ENCODE measurements at places on chromosomes 7 and 10. TPM values are rescaled to one million over a fixed set of nuclear protein-coding genes. Genes with fewer than 3 reads are reported as not detected.

Gene UNC5B
- 0.09 TPM for total RNA-seq

DNA sequence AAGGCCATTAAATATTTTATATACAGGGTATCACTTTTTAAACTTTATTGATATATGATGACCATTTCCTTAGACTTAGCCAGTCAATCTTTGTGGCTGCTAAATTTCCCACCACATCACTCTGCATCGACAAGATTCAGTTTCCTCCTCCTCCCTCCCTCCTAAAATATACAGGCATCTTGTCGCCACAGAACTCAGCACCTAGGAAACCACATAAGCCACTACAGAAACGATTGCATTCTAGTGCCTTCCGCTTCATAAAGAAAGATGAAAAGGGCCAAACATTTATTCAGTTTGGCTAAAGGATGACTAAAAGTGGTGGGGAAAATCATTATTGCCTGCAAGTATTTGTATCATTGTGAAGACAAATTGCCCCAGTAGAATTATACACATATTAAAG is 30.7 kb downstream of the ERCC6 start:
- H3K27ac ChIP-seq: no peak overlapping the region
- DNase-seq: no peak
- peaks cover 9% of the 10 kb centered on the region for H3K36me3 ChIP-seq
- H3K27me3 ChIP-seq: no peaks in the 10 kb centered on the region
- no peak overlapping the region for H3K4me3 ChIP-seq

Gene MRPS24
- total RNA-seq: 35.7 TPM

- peaks cover 7% of the 10 kb centered on the region for H3K4me1 ChIP-seq
- H3K27ac ChIP-seq: no peak overlapping the region
- peak; percentile 53 for DNase-seq
- peaks cover 6% of the 10 kb centered on the region for H3K27me3 ChIP-seq
- no peaks in the 10 kb centered on the region for H3K36me3 ChIP-seq
- no peak overlapping the region for H3K4me3 ChIP-seq
Observed at GRCh38 chr7:108459922-108460551, 3.8 kb upstream of the NRCAM start.

DNA sequence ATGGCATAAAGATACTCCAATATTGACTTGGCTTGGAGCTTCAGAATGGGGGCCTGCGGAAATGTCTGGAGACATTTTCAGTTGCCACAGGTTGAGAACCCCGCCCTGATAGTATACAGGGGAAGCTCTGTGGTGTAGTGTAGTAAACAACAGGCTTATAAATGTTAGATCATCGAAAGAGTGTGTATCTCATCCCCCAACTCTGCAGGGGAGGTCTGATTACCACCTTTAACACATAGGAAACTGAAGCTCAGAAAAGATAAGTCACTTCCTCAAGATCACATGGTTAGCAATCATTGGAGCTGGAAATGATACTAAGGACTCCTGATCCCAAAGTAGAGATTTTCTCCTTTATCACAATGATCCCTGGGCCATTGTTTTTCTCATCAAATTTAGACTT is 144.5 kb upstream of the BMPER start:
- no peak overlapping the region for H3K27ac ChIP-seq
- H3K27me3 ChIP-seq: no peaks in the 10 kb centered on the region
- H3K4me1 ChIP-seq: no peaks in the 10 kb centered on the region

DNA sequence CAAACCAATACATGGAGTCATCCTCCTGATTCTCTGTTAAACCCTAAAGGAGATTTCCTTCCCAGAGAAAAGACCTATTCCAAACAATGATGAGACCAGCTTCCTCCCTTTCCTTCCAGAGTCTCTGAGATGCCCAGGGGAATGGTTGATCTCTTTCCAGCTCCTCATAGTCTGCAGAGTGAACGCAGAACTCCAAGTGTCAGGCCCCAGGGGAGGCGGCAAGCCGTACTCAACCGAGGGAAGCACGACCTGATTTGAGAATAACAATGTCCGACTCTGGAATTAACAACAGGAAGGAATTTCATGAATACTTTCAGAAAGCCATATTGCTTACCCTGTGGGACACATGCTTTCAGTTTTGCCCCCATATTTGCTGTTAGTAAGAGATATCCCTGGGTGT is 241.7 kb upstream of the GLI3 start:
- DNase-seq: no peak

DNA sequence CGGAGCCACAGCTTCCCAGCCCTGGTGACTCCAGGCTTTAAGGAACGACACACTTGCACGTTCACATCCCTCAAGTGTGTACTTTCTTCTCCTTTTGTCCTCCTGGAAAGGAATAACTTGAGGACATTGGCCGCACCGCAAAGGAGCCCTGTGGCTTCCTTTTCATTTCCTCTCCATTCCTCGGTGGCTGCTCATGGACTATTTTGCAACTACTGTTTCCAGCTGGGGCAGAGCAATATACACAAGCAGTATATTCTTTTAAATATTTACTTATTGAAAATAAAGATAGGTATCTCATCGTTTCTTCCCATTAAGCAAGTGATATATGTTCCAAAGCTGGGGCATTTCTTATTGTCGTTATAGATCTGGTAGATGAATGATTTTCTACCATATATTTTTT is 97.2 kb upstream of the LYZL1 start:
- H3K27me3 ChIP-seq: no peaks in the 10 kb centered on the region
- no peaks in the 10 kb centered on the region for H3K4me1 ChIP-seq
- no peaks in the 10 kb centered on the region for H3K36me3 ChIP-seq
- no peak overlapping the region for H3K27ac ChIP-seq
- no peak overlapping the region for H3K4me3 ChIP-seq

DNA sequence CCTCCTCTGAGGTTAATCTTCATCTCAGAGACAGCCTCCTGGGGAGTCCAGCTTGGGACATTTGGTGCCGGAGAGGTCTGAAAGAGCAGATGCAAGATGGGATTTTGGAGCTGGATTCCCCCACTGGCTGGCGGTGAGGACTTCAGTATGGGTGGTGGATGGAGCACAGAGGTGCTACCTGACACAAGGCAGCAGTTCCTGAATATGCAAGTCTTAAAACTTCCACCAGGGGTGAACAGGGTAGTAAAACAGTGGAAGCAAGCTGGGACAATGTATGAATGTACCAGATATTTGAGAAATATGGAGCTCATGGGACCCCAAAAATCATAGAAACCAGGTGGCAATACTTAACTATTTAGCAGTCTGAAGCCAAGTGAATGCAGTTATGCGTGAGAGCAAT is 4.8 kb upstream of the TAF3 start:
- H3K4me1 ChIP-seq: peaks cover 7% of the 10 kb centered on the region
- no peak for DNase-seq
- peaks cover 2% of the 10 kb centered on the region for H3K36me3 ChIP-seq
- no peak overlapping the region for H3K4me3 ChIP-seq
- no peak overlapping the region for H3K27ac ChIP-seq

Gene NRF1
- total RNA-seq: 43.5 TPM

DNA sequence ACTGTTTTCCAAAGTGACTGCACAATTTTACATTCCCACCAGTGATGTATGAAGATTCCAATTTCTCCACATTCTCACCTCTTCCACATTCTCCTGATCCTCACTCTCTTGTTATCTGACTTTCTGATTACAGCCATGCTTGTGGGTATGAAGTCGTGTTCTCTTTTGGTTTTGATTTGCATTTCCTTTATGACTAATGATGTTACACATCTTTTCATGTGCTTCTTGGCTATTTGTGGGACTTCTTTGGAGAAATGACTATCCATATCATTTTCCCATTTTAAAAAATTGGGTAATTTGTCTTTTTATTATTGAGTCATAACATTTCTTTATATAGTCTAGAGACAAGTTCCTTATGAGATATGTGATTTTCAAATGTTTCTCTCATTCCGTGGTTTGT is 10.5 kb upstream of the GIMAP8 start:
- H3K4me1 ChIP-seq: peaks cover 11% of the 10 kb centered on the region
- H3K27ac ChIP-seq: no peak overlapping the region
- H3K36me3 ChIP-seq: no peaks in the 10 kb centered on the region
- no peak overlapping the region for H3K4me3 ChIP-seq
- no peak for DNase-seq

DNA sequence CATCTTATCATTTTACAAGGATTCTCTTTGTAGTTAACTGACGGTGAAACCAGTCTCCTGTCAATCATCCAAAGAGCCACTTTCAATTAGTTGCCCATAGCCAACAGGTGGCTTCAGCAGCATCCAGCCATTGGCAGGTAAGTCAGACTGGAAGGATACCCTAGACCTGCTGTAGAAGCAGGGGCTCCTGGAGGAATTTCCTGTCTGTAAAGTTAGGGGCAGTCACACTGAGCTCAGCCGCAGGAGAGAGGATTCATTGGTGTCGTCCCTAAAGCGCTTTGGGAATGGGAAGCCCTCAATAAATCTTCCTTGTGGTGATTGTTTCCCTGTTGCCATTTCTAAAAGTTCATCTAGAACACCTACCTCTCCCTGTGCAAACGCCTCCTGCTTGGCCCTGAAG is 140.4 kb downstream of the CELF2 start:
- no peak for DNase-seq
- H3K4me1 ChIP-seq: peaks cover 66% of the 10 kb centered on the region
- H3K27ac ChIP-seq: no peak overlapping the region
- H3K4me3 ChIP-seq: no peak overlapping the region
- H3K36me3 ChIP-seq: no peaks in the 10 kb centered on the region

- DNase-seq: no peak
- no peak overlapping the region for H3K27ac ChIP-seq
- H3K4me1 ChIP-seq: no peaks in the 10 kb centered on the region
- no peak overlapping the region for H3K4me3 ChIP-seq
- no peaks in the 10 kb centered on the region for H3K27me3 ChIP-seq
Observed at GRCh38 chr7:22413211-22413610, 56.3 kb upstream of the RAPGEF5 start.

GRCh38 chr7:141490474-141490873 is 60.7 kb upstream of the AGK start:
- no peaks in the 10 kb centered on the region for H3K36me3 ChIP-seq
- no peak for DNase-seq
- H3K27me3 ChIP-seq: no peaks in the 10 kb centered on the region
- no peak overlapping the region for H3K4me3 ChIP-seq
- H3K4me1 ChIP-seq: no peaks in the 10 kb centered on the region

GRCh38 chr10:44006771-44007170 is 358.1 kb upstream of the ZNF32 start:
- no peaks in the 10 kb centered on the region for H3K36me3 ChIP-seq
- H3K27me3 ChIP-seq: no peaks in the 10 kb centered on the region
- H3K4me1 ChIP-seq: no peaks in the 10 kb centered on the region

DNA sequence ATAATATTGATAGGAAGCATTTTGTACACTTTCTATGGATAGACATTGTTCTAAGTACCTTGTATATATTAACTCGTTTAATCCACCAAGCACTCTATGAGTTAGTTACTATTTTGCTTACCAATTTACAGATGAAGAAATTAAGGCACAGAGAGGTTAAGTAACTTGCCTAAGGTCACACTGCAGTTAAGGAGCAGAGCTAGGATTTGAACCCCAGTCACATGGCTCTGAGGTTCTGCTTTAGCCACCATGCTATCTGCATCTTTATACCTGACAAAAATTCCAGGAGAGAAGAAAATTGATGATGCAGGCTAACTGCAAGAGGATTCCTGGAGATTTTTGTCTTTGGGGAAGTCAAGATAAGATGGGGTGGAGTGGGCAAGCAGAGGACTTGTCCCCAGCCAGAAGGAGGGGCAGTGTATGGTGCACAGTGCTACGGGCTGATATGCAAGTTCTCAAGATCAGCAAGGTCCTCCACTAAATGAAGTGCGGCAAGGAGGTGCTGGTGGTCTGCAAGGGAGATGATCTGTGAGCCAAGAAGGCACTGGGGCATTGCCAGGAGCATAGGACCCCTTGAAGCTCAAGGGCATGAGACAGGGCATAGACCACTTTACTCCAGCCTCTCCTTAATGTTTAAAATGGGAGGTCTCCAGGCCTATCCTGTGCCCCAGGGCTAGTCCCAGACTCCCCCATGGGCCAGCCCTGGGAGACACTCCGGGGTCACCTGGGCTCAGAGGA is 430.6 kb downstream of the RPS24 start:
- H3K4me1 ChIP-seq: no peaks in the 10 kb centered on the region
- no peak for DNase-seq
- H3K4me3 ChIP-seq: no peak overlapping the region
- H3K27me3 ChIP-seq: peaks cover 2% of the 10 kb centered on the region
- no peaks in the 10 kb centered on the region for H3K36me3 ChIP-seq

Gene ACBD5
- 47.4 TPM for total RNA-seq

GRCh38 chr7:130875265-130875741 is 141.3 kb upstream of the KLF14 start:
- H3K4me1 ChIP-seq: no peaks in the 10 kb centered on the region
- H3K27ac ChIP-seq: no peak overlapping the region
- H3K36me3 ChIP-seq: peaks cover 25% of the 10 kb centered on the region
- peak; percentile 70 for DNase-seq
- no peaks in the 10 kb centered on the region for H3K27me3 ChIP-seq

Gene SNX13
- 34.8 TPM for total RNA-seq

Gene PITX3
- total RNA-seq: not detected

GRCh38 chr10:132537684-132538001 is at the start of gene INPP5A:
INPP5A (plus strand) TSS chr10:132537787; CDS start chr10:132538097, 310 bp downstream.
- H3K27ac ChIP-seq: peak within 1 kb of the TSS; percentile 23
- peak within 1 kb of the TSS; percentile 46 for H3K4me3 ChIP-seq
- no peaks in the 10 kb centered on the region for H3K27me3 ChIP-seq
- H3K4me1 ChIP-seq: peaks cover 31% of the 10 kb centered on the region
- H3K36me3 ChIP-seq: no peaks in the 10 kb centered on the region

DNA sequence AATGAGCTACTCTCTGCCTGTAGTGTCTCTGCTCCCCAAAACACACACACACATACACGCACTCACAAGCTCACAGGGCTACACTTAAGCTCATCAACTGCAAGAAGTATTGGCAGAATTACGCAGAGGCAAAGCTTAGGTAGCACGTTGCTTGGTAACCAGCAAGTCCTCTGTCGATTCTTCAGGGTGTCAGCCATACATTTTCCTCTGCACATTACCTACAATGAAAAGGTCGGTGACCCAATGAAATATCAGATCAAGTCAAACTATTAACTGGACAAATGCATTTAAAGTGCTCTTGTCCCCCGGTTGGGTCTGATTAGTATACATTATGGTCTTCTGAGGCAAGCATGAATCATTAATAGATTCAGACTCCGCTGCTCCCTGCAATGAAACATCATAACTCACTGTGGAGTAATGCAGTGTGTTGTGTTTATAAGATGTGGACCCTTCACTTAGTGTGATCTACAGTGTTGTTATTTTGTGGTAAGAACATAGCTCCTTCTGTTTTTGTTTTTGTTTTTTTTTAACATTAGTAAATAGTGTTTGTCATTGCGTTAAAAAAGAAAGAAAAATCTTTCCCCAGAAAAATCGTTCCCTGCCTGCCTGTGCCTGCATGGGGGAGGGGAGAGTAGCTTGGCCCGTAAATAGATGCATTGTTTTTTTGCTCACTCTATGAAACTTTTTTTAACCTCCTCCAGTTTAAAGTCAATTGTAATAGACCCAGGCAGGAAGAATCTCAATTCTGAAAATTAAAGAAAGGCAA is 325.5 kb downstream of the SFMBT2 start:
- no peaks in the 10 kb centered on the region for H3K27me3 ChIP-seq
- H3K4me1 ChIP-seq: no peaks in the 10 kb centered on the region
- H3K36me3 ChIP-seq: no peaks in the 10 kb centered on the region
- no peak overlapping the region for H3K27ac ChIP-seq
- H3K4me3 ChIP-seq: no peak overlapping the region

GRCh38 chr10:11443468-11444154 is 167.8 kb downstream of the USP6NL start:
- no peak overlapping the region for H3K27ac ChIP-seq
- DNase-seq: no peak
- H3K36me3 ChIP-seq: no peaks in the 10 kb centered on the region

All from natural killer cell (primary cell).